Fibroblast of lung (primary cell): ENCODE measurements at places on chromosomes 1 and 21. TPM values are rescaled to one million over a fixed set of nuclear protein-coding genes. Genes with fewer than 3 reads are reported as not detected.

Gene ZNF281
- total RNA-seq, result 32.9 and 39.0 TPM in 2 replicates

Gene UBXN10
- total RNA-seq, result 0.33 and 0.77 TPM in 2 replicates

Gene MPZ
- 0.51 and 0.99 TPM in 2 replicates for total RNA-seq

Gene OR2M5
- not detected in 2 replicates for total RNA-seq

Gene SLC2A5
- 0.77 and 0.83 TPM in 2 replicates for total RNA-seq

Gene PIGM
- total RNA-seq, result 4.1 and 4.5 TPM in 2 replicates

Gene CENPL
- total RNA-seq, result 7.2 and 16.0 TPM in 2 replicates

Gene LMX1A
- not detected in 2 replicates for total RNA-seq

Gene NR1I3
- total RNA-seq, result not detected in 2 replicates

Gene GSTM5
- 16.4 and 21.6 TPM in 2 replicates for total RNA-seq

Gene SH2D1B
- total RNA-seq, result not detected in 2 replicates

Gene SPRR3
- not detected in 2 replicates for total RNA-seq

Gene ADCY10
- under 0.01 and 0.17 TPM in 2 replicates for total RNA-seq

Gene SEMA6C
- 0.51 and 0.99 TPM in 2 replicates for total RNA-seq

Gene CALML6
- total RNA-seq, result under 0.01 and 0.17 TPM in 2 replicates

Gene KIF21B
- total RNA-seq, result under 0.01 and 0.26 TPM in 2 replicates

Gene EVI5
- total RNA-seq, result 40.1 and 48.1 TPM in 2 replicates

Gene SRSF4
- 46.2 and 51.4 TPM in 2 replicates for total RNA-seq

Gene LYPD8
- 0.17 TPM in 1 of 2 replicates, not detected in the other for total RNA-seq

Gene LRRC8C
- total RNA-seq, result 4.1 and 5.4 TPM in 2 replicates

Gene HTR6
- under 0.01 TPM in 1 of 2 replicates, not detected in the other for total RNA-seq

Gene OR2L5
- total RNA-seq, result not detected in 2 replicates

Gene ODR4
- 13.7 and 23.9 TPM in 2 replicates for total RNA-seq

Gene ADAMTS1
- total RNA-seq, result 186 and 199 TPM in 2 replicates

Gene FCRL2
- not detected in 2 replicates for total RNA-seq

Gene DNAH14
- 16.7 and 19.7 TPM in 2 replicates for total RNA-seq

Gene PDZK1IP1
- not detected in 2 replicates for total RNA-seq

Gene LDLRAD1
- total RNA-seq, result not detected in 2 replicates

Gene FALEC
- total RNA-seq, result 0.83 and 1.0 TPM in 2 replicates

Gene NBPF6
- not detected in 2 replicates for total RNA-seq

Gene RAB3B
- total RNA-seq, result 7.2 and 36.5 TPM in 2 replicates

Gene SPRR4
- not detected in 2 replicates for total RNA-seq

Gene RIPK4
- total RNA-seq, result under 0.01 TPM in 2 replicates

Gene KCND3
- 0.66 and 2.3 TPM in 2 replicates for total RNA-seq

Gene EMC1
- 46.0 and 78.1 TPM in 2 replicates for total RNA-seq

Gene TEDDM1
- total RNA-seq, result not detected in 2 replicates

Gene MAN1C1
- total RNA-seq, result 14.6 and 17.7 TPM in 2 replicates

Gene MAEL
- total RNA-seq, result not detected in 2 replicates

Gene SASS6
- 1.5 and 1.8 TPM in 2 replicates for total RNA-seq

Gene PPM1J
- 0.83 and 1.0 TPM in 2 replicates for total RNA-seq
